Left cardiac atrium (tissue), 4 donors: ENCODE measurements at places on chromosomes 3 and 15.

DNA sequence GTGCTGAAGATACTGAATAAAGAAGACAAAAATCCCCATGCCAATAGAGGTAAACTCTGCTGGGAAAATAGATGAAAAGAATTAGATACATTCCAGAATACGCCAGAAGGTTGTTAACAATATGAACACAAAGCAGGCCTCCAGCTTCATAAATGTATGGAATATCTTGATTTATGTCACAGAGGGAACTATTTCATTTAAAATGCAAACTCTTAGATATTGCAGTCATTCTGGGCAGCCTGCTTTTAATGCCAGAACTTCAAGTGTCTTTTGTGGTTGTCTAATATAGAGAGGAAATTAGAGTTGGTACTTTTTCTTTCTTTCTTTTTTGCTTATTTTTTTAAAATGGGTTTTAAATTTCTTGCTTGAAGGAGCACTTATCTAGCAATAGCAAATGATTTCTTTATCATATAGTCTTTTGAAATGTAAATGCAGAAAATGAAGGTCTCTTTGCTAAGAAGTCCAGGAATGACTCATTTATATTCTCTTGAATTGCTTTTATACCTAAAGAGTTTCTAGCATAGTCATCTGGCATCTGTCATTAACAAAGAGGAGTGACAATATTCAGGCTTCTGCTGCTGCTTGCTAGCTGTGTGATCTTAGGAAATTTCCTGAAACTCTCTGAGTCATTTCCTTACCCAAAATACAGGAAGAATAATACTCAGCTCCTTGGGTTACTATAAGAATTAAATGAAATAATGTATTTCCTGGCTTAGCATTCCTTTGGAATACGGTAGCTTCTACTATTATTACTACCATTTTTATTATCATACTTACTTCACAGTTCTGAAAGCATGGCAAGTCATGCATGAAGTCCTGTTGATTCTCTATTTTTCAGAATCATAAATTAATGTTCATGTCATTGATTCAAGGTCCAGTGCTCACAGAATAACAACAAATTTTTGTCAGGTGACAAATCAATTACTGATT, 527.6 kb downstream of the DIPK2A start:
- DNase-seq: no peak

GRCh38 chr3:55554634-55555425, 67.7 kb upstream of the WNT5A start:
- no peak for DNase-seq

DNA sequence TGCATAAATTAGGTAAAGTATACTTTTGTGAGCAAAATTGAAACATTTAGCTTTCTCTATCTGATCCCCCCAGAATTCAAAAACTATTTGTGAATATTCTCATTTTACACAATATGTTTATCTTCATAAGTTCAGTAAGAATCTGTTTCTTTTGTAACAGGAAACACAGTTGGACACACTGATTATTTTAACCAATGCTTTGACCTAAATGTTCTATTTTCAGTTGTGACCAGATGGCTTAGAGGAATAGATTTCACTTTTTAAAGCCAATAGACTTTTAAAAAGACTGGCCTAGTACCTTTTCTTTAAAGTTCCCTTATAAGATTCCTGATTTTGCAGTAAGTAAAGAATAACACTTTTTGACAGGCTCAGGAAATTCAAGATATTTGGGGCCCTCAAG, 74.0 kb upstream of the STRIT1 start:
- no peak for DNase-seq

DNA sequence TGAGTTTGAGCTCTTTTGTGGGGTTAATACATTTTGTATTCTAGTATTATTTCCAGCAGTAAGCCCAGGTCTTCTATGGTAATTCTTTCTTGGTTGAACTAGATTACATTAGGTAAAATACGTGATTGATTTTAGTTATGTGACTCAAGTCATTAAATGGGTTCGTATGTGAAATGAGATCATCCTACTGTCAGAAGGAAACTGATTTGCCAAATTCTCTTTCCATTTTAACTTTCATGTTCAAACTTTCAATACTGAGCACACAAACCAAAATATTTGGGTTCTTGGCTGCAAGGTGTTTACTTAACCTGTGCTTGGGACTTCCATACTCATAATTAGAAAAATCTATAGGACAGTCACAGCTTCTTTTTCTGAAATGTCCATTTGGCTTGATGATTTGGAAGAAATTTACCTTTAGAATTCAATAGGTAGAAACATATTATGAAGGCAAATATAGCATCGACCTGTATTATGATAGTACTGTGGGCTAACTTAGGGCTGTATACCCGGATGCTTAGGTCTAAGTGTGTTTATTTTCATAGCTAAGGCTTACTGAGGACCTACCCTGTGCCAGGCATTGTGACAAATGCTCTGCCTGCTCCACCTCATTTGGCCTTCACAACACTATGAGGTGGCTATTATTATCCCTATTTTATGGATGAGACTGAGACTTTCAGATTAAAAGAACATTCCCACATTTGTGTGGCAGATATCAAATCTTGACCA, 631.8 kb upstream of the GRM7 start:
- DNase-seq: no peak
